ENCODE measurements at places on chromosomes 12 and 14.

DNA sequence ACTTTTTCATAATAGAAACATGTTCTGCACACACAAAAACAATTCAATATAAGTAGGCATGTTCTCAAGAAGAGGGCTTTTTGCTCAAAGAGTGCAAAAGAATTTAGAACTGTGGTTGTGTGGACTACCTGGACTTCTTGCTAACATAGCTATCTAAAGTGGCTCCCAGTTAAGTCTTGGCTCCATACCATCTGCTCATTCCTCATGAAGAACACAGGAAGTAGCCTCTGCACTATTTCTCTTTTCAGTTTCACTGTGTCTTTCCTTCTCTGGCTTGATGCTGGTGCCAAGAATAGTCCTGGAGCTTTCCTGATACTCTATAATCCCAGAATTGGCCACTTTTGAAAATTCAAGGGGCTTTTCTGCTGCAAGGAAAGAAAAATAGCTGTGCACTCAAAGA lies 127.4 kb downstream of the CCER1 start:
- no peak for DNase-seq

DNA sequence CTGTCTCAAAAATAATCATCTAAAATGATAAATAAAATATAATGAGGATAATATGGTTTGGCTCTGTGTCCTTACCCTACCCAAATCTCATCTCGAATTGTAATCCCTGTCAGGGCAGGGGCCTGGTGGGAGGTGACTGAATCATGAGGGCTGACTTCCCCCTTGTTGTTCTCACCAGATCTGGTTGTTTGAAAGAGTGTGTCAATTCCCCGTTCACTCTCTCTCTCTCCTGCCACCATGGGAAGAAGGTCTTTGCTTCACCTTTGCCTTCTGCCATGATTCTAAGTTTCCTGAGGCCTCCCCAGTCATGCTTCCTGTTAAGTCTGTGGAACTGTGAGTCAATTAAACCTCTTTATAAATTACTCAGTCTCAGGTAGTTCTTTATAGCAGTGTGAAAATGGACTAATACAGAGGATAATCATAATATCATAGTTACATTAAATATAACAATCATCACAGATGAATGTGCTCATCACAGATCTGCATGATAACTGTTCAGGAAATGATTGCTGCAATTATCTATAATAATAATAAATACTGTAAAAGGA lies 12.6 kb downstream of the EFCAB11 start:
- no peak for DNase-seq

DNA sequence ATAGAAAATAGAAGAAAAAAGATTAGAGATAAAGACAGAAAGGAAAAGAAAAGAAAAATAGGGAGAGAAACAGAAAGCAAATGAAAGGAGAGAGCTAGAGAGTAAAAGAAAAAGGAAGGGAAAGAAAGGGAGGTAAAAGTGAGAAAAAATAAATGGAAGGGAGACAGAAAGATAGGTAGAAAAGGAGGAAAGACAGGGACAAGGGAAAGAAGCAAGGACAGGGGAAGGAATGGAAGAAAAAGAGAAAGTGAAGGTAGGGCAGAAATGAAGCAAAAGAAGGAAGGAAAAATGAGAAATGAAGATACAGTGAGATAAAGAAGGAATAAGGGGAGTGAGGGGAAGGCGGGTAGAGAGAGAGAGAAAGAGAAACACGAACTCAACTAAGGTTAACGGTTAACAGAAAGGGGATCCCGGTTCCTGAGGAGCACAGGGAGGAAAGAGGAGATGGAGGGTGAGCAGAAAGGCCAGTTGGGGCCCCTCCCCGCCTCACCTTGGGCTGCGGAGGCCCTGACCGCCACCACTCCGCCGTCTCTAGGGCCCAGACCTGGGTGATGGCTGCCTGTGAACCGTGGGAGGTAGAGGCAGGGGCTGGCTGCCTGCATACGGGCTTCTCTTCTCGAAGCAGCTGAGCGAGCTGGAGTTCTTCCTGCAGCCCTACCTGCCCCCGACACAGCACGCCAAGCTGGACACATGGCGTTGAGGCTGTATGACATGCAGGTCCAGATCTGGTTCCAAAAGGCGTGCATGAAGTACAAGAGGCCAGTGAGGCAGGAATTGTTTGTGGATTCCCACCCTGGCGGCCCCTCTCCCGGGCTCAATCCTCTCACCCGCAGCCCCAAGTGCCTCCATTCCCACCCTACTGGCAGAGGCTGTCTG lies 59.5 kb downstream of the SMUG1 start:
- no peak for DNase-seq

DNA sequence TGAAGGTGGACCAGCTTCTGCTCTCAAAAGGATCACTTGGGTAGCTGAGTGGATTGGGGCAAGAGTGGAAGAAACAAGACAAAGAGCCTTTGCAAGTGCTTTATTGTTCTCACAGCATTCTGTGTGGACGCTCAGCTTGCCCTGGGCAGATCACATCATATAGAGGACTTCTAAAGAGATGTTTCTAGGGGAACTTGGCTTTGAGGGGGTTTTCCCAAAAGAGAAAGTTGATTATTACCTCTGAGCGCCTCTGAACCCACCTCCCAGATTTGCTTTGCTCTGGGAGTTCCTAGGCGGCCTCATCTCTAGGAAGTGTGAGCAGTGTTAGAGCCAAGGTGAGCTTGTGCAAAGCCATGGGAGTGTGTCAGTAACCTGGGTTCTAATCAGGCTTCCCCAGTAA lies 81.7 kb downstream of the RIN3 start:
- no peak for DNase-seq

DNA sequence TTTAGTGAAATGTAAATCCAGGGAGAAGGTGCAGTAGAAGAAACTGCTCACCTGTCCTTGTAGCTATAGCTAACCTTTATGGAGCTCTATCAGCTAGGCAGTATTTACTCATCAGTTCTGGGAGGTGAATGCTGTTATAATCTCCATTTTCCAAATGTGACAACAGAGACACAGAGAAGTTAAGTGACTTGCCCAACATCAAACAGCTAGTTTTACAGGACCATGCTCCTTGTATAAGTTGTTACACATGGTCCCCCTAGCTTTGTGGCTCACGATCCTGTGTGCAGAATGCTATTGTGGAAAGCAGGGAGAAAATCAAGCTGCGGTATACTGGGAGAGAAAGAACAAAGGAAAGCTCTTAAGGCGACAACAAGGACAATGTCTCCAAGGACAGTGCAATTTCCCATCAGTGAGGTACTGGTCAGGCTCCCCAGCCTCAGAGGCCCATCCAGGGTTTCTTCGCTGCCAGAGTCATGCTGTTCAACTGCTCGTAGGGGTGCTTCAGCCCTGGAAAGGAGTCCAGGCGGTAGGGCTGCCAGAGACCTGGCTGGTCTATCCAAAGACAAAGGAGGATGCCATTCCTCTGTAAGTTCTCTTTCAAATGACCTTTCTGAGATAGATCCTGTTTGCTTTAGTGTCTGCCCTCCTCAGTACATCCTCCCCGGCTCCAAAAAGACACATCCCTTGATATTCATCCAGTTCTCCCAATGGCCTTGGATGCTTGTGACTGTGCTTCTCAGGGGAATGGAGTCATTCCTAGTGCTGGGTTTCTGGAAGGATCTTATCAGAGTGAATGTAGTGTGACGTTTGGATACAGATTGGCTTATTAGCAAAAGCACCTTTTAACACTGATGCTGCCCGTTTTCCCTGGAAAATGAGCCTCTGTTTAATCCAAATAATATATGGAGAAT lies 95.5 kb downstream of the ARF6 start:
- no peak for DNase-seq

- DNase-seq = no peak
These were observed 9.0 kb downstream of the EXOC5 start for GRCh38 chr14:57259672-57260071.

- DNase-seq = no peak
These were observed 118.0 kb upstream of the TMEM260 start for GRCh38 chr14:56461276-56462275.

DNA sequence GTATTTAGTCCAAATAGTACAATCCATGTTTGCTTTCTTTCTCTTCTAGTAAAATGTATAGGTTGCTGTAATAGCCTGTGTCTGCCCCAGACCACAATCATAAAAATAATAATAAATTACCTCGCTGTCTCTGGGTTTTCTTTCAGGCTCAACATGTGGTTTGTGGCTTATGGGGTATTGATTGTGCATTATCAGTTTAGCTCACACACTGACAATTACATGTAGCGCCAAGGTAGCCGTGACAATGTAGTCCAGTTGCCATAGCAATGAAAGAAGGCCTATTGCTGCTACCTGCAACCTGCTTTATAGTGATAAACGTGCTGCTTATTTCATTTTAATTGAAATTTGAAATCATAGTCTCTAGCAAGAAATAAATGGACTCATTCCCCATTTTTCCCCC lies 1009.8 kb downstream of the NRXN3 start:
- no peak for DNase-seq
